ENCODE measurements at places on chromosomes 11 and 22.
A peak's percentile ranks its signal among the peaks of the same experiment; 100 is the strongest.

DNA sequence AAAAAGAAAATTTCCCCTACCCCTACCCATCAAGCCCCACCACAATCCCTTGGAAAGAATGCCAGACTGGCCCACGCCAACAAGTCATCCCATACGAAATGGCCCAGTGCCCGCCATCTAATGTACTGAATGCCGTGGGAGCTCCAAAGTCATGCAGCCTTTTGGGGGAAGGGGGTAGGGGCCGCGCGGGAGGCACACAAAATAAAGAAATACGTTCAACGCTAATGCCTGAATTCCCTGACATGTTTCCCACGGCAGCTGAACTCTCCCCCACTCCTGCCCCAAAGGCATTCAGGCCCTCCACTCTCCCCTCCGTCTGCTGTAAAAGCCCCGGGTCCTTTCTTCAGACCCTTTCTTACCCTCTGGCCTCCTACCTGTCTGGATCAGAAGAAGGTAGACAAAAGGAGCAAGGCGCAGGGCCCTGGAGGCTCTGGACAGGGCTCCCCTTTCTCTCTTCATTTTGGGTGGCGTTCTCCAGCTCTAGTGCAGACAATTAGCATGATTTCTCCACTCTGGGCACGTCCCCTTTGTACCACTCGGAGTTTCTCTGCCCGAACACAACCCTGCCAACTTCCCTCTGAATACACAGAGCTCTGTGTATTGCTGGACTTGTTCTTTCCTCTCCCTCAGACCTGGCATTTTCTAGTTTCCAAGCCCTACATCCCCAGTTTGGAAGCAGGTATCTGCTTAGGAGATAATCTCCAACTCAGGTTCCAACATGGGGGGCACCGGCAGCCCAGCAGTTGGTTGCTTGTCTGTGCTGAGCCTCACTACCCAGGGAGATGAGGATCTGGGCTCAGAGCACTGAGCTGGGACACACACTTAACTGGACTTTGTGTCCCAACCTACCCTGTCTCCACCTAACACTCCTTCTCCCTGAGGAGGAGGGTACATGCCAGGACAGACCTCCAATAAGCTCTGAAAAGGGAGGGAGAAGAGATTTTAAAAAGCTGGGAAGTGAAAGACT, at the start of gene HEPACAM:
Gene HEPACAM (minus strand): TSS at position 500 of the 967 bp plus-strand sequence. CDS start 41 bp downstream, at position 459.
- DNase-seq, result no peak

GRCh38 chr11:26622181-26622580, 50.1 kb upstream of the MUC15 start:
- no peak for DNase-seq

DNA sequence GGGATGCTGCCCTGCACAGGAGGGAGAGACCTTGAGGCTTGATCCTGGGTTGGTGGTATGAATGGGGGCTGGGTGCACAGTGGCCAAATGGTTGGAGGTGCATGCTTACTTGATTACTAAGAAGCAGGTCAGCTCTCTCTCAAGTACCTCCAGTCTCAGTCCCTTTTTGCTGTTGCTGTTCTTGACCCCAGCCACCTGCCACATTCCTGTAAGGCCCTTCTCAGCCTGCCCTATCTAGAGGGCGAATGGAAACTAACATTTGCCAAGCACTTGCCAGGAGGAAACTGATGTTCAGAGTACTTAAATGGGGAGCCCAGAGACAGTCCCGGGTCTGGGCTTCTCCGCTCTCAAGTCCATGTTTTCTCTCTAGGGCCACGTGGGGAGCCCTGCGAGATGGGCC, 39.9 kb downstream of the CABIN1 start:
- DNase-seq, result no peak

DNA sequence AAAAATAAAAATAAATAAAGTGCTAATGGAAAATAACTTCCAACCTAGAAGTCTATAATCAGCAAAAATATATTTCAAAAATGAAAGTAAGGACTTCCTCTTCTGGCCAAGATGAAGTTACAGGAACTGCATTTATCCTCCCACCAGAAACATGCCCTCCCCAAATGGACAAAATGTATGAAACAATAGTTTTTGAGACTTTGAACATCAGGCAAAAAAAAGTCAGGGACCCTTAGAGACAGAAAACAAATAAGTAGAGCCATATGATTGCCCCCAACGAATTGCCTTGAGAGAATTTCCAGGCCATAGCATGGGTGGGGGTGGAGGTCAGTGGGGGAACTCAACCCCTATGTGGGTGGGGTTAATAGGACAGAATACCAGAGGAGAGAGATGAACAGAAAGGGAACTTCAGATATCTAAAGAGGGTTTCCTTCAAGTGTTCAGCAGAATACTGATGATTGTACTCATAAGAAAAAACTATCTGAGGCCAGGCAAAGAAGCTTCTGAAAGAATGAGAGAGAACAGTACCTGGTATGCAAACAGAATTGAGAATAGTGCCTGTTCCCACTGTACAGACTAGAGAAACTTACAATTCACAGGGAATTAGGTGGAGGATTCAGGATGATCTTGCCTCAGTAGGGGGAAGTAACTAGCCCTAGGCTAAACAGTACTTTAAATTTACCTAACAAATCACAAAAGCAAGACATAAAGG, 26.6 kb upstream of the IL10RA start:
- DNase-seq, result no peak

- no peak for DNase-seq
Measured at GRCh38 chr11:19420868-19421533, 180.3 kb upstream of the E2F8 start.

DNA sequence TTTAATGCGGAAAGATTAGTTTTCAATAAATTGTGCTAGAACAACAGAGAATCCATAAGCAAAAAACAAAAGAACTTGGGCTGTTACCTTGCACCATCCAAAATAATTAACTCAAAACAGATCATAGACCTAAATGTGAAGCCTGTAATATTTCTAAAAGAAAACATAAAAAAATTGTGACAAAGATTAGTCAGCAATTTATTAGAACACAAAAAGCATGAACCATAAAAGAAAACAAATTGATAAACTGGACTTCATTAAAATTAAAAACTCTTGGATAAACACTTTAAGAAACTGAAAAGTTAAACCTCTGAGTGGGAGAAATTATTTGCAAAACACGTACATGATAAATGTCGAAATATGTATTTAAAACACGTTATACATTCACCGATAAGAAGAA, 21.5 kb downstream of the DDI1 start:
- no peak for DNase-seq

GRCh38 chr22:49701380-49702067, 126.1 kb downstream of the BRD1 start:
- no peak for DNase-seq

- DNase-seq, result no peak
Measured at GRCh38 chr22:39227542-39228272, 17.1 kb downstream of the PDGFB start.

GRCh38 chr11:126991596-126991995, 9.0 kb downstream of the KIRREL3 start:
- no peak for DNase-seq

GRCh38 chr11:36261094-36261493, 28.1 kb downstream of the COMMD9 start:
- DNase-seq, result no peak

DNA sequence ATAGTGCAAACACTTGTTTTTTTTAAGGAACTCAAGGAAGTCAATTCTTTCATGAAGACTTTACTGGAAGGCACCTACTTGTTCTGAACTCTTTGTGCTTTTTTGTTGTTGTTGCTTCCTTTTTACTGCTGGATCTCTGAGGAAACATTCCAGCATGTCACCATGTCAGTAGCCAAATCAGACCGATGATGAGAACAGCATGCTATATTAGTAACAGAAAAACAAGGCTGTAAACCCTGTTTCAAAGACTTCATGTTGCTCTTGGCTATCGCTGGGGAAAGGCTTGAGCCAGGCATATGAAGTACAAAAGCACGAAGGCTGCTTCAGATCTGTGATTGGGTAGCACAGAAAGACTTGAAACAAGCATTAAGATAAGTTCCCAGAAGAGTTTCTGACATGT, 125.6 kb upstream of the SLC5A12 start:
- no peak for DNase-seq

GRCh38 chr11:15650105-15650938, 535.6 kb downstream of the INSC start:
- DNase-seq, result peak; percentile 73

- peak; percentile 71 for DNase-seq
Measured at GRCh38 chr11:66579017-66579606, 10.7 kb upstream of the CTSF start.

GRCh38 chr22:46240073-46240472, 10.0 kb downstream of the CDPF1 start:
- no peak for DNase-seq

DNA sequence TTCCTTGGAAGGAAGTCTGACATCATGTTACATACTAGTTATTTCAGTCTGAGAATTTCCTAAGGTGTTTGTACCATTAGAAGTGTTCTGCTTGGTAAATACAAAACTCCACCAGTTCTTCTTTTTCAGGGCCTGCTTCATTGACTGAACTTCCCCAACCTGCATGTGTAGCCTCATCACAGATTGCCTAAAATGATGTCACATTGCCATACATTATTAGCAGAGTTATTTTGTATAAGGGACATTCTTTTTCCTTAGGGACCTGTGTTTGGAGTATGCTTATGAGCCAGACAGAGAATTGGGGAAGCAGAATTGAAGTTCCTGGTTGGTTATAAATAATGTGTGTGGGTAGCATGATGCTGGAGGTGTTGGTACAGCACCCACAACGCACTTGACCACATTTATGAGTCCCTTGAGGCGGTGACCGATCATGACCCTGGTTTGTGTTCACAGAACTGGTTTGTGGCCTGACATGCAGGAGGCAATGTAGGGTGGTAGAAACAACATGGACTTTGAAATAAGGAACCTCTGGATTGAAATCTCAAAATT, 16.4 kb upstream of the MMP7 start:
- no peak for DNase-seq

GRCh38 chr11:47485107-47485506, 36.2 kb upstream of the RAPSN start:
- no peak for DNase-seq

- DNase-seq, result no peak
Measured at GRCh38 chr22:22849640-22850610, 37.7 kb upstream of the IGLL5 start.

DNA sequence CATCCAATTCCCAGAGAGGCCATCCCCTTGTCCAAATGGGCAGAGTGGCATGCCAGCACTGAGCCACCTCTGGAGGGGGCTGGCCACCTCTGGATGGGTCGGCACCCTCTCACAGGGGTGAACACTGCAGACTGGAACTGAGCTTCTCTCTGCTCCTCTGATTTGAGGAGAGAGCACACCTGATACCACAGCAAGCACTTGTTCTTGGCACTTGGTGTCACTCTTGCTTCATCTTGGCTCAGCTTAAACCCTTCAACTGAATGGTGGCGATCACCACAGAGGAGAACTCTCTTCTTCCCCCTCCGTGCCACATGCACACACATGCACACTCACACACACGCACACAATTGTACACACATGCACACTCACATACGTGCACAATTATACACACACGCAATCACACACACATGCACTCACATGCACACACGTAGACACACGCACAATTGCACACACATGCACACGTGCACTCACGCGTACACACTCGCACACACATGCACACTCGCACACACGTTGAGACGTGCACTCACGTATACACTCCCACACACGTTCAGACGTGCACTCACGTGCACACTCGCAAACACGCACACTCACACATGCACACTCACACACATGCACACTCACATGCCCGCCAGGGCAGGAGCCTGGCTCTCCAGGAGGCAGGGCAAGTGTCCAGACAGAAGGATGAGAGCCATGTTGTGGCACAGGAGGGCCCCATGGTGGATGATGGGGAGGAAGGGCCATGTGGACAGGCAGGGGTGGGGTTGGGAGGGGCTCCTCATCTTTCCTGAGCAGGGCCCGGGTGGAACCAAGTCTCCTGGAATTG, 23.4 kb downstream of the OVOL1 start:
- DNase-seq, result no peak

GRCh38 chr11:132022733-132023478, 652.5 kb downstream of the NTM start:
- DNase-seq, result no peak

DNA sequence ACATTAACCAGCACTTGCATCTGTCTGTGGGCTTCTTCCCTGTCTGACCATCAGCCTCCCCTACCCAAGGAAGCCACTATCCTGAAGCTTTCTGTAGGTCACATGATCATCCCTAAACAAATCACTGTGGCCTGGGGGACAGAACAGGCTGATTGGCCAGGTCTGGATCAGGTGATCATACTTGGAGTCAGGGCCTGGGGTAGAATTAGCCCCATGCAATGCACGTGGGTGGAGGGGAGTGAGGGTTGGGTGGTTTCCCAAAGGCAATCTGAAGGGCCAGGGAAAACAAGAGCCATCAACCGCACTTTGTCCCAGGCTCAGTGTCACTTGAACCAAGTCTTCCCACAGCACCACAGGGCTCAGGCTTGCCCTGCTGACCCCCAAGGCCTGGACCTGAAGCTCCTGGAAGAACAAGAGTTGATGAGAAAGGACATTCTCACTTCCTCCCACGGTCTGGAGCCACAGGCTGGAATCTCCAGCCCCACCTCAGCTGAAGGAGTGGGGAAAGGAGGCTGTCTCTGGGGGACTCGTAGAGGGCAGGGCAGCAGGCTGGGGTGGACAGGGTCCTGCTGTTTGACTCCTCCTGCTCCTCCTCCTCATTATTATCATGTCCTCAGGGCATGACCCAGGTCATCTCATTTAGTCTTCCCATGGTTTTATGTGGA, 31.5 kb upstream of the TSPAN18 start:
- DNase-seq, result no peak

DNA sequence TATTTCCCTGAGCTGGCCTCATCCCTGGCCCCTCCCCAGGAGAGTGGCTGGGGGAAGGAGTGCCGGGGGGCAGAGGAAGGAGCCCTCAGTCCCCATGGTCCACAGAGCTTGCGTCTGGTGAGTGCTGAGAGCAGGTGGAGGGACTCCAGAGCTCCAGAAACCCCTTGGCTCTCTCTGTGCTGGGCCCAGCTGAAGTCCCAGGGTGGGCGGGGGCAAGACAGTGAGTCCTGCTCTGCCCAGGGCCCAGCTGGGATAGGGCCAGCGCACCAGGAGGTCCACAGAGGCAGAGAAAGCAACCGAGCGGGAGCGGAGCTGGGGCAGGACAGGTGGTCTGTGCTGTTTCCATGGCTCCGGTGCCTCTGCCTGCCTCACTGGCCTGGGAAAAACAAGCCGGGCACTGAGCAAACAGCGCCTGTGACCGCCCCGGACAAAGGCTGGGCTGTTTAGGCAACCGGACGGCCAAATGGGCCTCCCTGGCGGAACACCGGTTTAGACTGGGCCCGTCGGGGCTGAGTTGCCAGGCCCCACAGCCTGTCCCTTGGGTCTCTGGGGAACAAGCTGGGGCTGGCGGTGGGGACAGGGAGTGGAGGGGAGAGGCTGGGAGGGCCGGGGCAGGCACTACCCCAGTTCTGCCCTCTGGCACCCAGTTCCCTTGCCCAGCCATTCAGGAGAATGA, 34.1 kb upstream of the WNT7B start:
- no peak for DNase-seq

GRCh38 chr11:48051217-48051830, 71.0 kb downstream of the PTPRJ start:
- DNase-seq, result no peak

GRCh38 chr22:24775769-24776492, 1.4 kb upstream of the PIWIL3 start:
- no peak for DNase-seq

DNA sequence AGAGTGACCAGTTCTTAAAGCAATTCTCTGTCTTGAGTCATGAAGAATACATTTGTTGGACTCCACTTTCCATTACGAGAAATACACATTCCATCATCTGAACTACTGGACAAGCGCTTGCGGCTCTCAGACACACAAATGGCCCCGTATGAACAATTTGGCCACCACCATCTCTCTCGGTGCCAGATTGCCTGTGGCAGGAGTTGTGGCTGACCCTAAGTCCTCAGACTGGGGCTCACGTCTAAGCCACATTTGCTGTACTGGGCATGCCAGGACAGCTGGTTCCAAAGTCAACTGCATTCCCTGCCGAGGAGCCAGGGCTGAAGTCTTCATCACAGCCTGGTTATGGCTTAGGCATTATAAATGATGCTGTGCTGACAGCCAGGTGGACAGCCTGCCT, 227.5 kb downstream of the MIAT start:
- no peak for DNase-seq

Measured in T-helper 2 cell treated with Interferon-gamma antibody and Interleukin-4, amounts not matched to agents 5 μg/mL and 100 μg/mL, for 36 hours (primary cell).